Omental fat pad (tissue), 4 donors: ENCODE measurements at places on chromosomes 7 and 10. TPM values are rescaled to one million over a fixed set of nuclear protein-coding genes. Genes with fewer than 3 reads are reported as not detected.

- DNase-seq = no peak
Measured at GRCh38 chr7:132536654-132537395, 39.4 kb downstream of the PLXNA4 start.

DNA sequence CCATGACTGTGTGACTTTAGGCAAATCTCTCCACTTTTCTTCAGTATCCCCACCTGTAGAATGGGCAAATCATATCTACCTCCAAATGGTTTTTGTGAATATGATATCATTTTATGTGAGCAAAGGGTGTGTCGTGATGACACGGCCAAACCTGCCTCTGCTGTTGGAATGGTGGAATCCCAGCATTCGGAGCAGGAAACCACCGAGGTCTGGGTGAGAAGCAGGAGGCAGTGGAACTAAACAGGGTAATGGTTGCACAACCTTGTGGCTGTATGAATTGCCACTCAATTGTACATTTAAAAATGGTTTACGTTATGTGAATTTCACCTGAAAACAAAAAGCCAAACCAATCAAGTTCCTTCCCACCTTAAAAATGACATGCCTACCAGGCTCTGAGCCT, 131.4 kb upstream of the ZMIZ1 start:
- DNase-seq = no peak

Gene PRKAR1B
- 9.0 TPM for total RNA-seq

Gene CDHR3
- 9.8 TPM for total RNA-seq

Gene PTN
- 26.1 TPM for total RNA-seq
